ENCODE measurements at places on chromosomes 2 and 18.

DNA sequence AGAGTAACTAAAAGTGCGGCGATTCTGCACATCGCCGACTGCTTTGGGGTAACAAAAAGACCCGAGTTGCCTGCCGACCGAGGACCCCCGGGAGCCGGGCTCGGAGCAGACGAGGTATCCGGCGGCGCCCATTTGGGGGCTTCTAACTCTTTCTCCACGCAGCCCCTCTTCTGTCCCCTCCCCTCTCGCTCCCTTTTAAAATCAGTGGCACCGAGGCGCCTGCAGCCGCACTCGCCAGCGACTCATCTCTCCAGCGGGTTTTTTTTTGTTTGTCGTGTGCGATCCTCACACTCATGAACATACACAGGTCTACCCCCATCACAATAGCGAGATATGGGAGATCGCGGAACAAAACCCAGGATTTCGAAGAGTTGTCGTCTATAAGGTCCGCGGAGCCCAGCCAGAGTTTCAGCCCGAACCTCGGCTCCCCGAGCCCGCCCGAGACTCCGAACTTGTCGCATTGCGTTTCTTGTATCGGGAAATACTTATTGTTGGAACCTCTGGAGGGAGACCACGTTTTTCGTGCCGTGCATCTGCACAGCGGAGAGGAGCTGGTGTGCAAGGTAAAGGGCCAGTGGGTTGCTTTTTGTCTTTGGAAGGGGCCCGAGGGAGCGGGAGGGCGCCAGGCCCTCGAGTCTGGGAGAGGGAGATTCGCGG lies 1.4 kb downstream of the TRIB2 start:
- no peak for DNase-seq

DNA sequence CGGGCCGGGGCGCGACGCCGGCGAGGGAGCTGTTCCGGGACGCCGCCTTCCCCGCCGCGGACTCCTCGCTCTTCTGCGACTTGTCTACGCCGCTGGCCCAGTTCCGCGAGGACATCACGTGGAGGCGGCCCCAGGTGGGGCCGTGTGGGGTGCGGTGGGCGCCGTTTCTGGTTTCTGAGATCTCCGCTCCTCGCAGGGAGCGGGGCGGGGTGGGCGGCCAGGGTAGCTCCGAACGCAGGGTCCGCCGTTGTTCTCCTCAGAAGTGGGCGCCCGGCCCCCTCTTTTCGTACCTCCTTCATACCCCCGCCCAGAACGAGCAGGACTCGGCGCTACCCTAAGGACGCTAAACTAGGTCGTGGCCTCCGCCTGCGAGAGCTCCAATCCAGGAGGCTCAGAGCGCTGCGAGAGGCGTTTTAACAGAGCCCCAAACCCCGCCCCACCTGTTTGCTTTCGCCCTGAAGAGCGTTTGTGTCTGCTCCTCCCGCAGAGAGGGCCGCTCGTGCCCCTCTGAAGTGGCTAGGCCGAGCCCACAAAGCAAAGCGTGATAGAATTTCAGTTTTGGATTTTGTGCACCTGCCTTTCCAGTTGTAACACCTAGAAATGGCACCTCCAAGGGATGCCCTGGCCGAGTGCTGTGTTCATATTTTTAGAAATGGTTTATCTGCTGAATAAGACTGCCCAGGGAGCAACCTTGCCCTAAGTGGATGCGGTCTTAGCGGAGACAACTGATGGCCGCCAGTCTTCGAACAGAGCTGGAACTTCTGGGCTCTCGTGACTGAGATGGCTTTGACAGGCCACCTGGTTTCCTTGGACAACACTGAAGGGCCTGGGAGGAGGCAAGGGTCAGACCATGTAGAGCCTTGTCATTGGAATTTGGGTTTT lies 626 bp downstream of the CAPN10 start:
- no peak for DNase-seq

GRCh38 chr2:120764991-120765677 lies 29.5 kb downstream of the GLI2 start:
- no peak for DNase-seq

GRCh38 chr2:74714691-74715080 lies 60.6 kb downstream of the SEMA4F start:
- DNase-seq: no peak

- DNase-seq: no peak
Measured at GRCh38 chr2:238591732-238592131, 165.0 kb downstream of the ASB1 start.

GRCh38 chr2:145040433-145040832 lies 520.5 kb upstream of the ZEB2 start:
- DNase-seq: no peak

GRCh38 chr2:33069894-33070651 lies 123.3 kb downstream of the LTBP1 start:
- DNase-seq: peak; percentile 19

DNA sequence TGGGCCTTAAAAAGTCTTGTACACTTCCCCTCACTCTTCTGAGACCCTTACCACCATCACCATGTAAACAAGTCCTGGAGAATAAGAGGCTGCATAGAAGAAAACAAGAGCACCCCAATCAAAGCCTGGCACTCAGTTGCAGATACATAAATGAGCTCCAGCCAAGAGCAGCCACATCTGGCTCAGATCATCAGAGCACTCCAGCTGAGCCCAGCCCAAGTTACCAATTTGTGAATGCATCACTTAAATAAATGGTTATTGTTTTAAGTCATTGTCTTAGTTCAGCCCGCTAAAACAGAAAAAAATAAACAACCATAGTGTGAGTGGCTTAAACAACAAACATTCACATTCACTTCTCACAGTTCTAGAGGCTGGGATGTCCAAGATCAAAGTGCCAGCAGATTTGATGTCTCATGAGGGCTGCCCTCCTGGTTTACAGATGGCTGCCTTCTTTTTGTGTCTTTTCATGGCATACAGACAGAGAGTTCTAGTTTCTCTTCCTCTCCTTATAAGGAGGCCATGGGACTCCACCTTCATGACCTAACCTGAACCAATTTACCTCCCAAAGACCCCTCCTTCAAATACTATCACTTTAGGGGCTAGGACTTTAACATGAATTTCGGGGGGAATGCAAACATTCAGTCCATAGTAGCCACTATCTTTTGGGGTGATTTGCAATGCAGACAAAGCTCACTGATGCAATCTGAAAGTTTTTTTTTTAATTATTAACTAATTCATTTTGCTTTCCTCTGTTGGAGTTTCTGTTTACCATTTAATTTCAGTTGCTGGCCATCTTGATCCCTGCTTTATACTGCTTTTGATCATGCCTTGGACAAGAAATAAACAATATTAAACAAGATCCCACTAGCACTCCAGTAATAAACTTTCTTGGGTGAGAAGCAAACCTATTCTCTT lies 187.5 kb upstream of the ACVR2A start:
- no peak for DNase-seq

DNA sequence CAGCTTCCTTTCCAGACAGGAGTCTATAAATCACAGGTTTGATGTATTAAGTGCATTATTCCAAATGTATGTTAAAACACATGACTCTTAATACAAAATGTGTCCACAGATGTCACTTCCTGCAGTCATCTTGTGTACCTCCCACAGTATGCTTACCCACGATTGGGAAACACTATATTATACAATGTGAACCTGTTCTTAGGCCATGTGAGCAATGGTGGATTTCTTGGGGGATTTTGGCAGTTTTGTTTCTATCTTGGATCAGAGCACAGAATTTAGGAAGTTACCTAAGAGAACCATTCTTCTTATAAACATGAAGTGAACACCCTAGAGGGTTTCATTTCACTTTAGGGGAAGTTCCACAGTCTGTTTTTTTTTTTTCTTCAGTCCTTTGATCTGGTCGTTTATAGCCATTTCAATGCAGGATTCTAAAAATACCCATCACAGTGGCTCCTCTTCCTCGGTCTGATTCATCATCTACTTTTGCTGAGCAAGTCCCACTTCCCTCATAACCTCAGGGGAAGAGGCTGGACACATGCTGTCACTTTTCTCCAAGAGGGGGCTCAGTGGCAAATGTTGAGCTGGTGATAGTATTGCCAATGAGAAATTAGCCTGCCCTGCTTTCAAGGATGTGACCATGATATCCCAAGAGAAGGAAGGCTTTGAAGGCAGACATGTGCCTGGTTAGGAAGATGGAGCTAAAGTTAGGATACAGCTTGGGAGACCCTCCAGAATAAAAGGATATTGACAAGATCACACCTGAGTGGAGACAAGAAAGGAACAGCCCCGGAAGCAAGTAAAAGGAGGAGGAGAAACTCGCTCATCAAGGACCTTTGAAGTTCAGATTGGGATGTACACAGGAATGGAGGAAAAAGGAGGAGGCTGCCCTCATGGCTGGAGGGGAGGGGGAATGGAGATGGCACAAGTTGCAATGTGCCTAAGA lies 22.6 kb downstream of the PLEK start:
- no peak for DNase-seq
